ENCODE measurements at places on chromosomes 6 and 20.

DNA sequence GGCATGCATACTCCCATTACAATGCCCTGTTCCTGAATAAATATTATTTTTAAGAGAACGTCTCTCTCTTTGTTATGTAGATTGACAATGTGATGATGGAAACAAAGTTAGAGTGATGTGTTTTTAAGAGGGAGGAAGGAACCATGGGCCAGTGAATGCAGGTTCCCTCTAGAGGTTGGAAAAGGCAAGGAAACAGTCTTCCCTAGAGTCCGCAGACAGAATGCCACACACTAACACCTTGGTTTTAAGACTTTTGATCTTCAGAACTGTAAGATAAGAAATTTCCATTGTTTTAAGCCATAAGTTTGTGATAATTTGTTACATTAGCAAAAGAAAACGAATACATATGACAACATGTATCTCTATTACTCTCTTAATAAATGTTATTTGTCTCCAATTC is 4.7 kb upstream of the CENPW start:
- DNase-seq = peak; percentile 4

DNA sequence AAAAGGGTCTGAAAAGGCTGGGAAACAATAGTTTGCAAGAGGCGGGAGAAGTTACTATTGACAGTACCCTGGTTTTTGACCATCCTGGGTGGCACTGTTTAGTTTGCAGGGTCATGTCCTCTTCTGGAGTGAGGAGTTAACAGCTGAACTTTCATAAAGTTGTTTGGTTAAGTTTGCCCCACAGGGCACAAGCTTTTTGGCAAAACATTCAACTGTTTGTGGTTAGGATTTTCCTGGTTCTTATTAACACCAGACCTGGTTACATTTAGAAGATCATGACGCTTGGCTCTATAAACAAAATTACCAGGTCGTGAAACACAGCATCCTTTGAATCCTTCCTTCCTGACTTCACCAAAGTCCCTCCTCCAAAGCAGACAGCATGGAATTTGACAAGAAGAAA is 106.1 kb downstream of the RIN2 start:
- DNase-seq = no peak

DNA sequence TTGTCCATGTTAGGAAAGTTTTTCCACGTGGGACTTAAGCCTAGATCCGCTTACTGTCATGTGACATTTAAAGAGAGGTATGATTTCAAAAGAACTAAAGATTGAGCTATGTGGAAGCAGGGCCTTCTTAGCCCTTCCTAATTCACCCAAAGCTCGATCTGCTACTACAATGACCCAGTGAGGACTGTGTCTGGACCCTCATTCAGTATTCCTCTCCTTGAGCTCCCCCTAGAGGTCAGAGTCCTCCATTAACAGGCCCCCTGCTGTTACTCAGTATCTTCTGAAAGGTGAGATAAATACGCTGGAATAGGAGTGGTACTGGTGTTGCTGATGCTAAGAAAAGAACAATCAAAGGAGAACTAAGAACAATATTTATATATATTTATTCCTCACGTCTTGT is 414.0 kb downstream of the GJA1 start:
- peak; percentile 86 for DNase-seq

GRCh38 chr6:119584088-119584487 is 234.5 kb upstream of the MAN1A1 start:
- DNase-seq = no peak

DNA sequence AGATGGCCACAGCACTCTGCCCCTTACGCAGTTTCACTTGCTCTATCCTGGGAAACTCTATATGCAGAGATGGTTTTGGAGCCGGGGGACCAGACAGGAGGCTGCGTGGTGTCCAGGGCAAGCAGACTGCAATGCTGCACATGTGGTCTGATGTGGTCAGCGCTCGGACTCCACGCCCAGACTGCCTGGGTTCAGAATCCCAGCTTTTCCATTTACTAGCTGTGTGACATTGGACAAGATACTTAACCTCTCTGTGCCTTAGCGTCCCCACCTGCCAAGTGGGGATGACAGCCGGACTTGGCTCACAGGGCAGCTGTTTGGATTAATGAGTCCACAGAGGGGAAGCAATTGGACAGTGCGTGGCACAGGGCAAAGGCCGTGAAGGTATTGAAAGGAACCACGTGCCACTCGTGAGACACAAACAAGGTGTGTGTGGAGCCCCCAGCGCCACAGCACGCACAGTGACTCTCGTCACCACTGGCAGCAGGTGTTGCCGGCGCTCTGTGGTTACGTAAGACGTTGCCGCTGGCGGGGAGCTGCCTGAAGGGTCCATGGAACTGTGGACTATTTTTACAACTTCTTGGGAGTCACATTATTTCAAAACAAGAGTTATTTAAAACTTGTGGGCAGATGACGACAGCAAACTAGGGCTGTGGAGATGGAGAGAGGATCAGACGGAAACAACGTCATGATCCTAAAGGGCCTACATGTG is 201.4 kb downstream of the PREX1 start:
- peak; percentile 17 for DNase-seq

- no peak for DNase-seq
These were observed 426.0 kb downstream of the LMBRD1 start for GRCh38 chr6:69370763-69371162.

DNA sequence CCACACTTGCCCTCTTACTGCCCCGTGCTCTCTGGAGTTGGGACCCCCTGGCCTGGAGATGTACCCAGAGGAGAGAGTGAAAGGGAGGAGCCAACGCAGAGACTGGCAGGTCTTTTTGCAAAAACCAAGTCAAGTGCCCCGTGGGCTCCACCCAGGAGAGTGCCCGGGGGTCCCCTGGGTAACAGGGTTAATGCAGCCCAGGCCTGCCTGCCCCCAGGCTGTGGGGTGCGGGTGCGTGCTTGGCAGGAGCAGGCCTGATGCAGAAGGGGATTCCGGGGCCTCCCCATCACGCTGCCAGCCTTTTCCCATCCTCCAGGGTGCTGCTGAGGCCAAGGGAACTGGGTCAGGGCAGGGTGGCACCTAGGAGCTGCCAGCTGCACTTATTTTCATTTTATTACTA is 184.4 kb downstream of the ERMARD start:
- DNase-seq = no peak

Measured in choroid plexus epithelial cell (primary cell).